ENCODE measurements at places on chromosomes 16 and 17. TPM values are rescaled to one million over a fixed set of nuclear protein-coding genes. Genes with fewer than 3 reads are reported as not detected.

TRAPPC2L gene
- total RNA-seq, result 65.3 TPM

ARHGAP44 gene
- total RNA-seq, result 11.5 TPM

GINS2 gene
- 9.1 TPM for total RNA-seq

TRPV3 gene
- not detected for total RNA-seq

TBC1D3G gene
- not detected for total RNA-seq

NEUROD2 gene
- not detected for total RNA-seq

MILR1 gene
- 1.6 TPM for total RNA-seq

STX1B gene
- 5.5 TPM for total RNA-seq

PRSS33 gene
- total RNA-seq, result not detected

NSF gene
- 36.6 TPM for total RNA-seq

METTL23 gene
- total RNA-seq, result 30.5 TPM

GNAO1 gene
- 0.69 TPM for total RNA-seq

HSBP1 gene
- 215 TPM for total RNA-seq

USP10 gene
- total RNA-seq, result 81.2 TPM
